Epithelial cell of esophagus (primary cell): ENCODE measurements at places on chromosomes 3 and 15.

- DNase-seq = no peak
These were observed 169.1 kb downstream of the FAM43A start for GRCh38 chr3:194854659-194855390.

GRCh38 chr3:48440590-48440958 lies 517 bp downstream of the TMA7 start:
- no peak for DNase-seq

DNA sequence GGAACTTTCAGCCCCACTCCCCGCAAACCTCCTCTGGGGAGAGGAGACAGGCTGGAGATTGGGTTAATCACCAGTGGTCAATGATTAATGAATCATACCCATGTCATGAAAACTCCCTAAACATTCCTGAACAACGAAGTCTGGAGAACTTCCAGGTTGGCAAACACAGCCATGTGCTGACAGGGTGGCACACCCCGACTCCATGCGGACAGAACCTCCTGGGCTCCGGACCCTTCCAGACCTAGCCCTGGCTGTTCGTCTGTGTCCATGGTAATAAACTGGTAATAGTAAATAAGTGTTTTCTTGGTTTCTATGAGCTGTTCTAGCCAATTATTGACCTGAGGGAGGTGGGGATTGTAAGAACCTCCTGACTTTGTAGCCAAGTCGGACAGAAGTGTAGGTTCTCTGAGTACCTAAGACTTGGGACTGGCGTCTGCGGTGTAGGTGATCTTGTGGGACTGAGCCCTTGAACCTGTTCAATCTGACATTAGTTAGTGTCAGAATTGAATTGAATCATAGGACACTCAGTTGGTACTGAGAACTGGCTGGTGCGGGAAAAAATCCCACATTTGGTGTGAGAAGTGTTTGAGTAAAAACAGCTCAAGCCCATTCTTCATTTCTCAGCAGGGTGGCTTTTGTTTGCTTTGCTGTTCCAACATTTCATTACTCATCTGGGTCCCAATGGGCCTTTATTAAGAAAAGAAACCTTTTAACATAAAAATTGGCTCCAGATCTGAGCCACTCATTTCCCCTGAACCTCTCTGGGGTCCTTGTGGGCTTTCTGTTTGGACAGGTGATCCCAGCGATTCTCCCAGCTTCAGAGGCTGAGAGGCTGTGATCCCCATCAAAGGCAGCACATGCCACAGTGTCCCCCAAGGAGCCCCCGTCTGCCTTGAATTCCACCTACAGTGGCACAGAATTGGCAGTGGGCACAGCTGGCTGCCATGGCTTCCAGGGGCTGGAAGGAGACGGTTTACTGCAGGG lies 151.0 kb downstream of the TJP1 start:
- DNase-seq = peak; percentile 95

- no peak for DNase-seq
These were observed 532.2 kb downstream of the NTRK3 start for GRCh38 chr15:87724330-87724729.

DNA sequence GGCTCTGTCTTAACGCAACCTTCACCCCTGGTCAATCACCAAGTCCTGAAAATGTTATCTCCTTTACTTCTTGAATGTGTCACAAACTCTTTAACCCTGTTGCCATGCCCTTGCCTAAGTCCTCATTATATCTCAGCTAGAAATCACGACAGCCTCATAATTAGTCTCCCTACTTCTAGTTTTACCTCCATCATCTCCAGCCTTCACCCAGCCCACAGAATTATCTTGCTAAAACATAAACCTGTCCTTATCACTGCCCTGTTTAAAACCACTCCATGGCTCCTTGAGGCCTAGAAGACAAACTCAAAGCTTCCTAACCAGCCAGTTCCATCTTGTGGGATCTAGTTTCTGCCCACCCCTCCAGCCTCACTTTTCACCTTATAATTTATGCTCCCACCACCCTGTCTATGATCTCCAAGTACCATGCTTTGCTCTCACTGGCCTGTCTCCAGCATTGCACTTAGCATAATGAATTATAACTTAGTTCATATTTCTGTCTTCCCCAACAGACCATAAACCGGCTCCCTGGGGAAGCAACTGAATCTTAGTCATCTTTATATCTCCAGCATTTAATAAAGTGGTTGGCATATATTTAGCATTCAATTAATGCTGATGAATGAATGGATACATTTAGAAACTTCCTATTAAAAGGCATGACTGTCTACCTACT lies 39.2 kb downstream of the GPR176 start:
- DNase-seq = no peak

GRCh38 chr15:35671197-35671596 lies 125.2 kb upstream of the DPH6 start:
- DNase-seq = peak; percentile 86

DNA sequence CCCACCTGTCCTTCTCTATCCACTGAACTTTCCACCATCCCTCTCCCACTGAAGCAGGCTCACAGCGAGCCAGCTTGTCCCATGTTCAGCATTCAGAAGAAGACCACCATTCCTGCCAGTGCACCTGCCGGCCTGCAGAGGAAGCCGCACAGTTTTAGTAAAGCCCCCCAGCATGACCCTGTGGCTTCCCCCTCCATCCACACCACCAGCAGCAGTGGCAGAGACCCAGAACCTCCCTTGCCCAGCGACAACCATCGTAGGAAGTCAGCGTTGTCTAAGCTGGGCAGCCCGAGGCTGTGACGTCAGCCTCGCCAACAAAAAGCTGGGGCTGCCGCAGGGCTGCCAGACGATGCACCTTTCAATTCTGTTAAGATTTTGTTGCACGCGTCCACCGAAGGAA lies 66.6 kb upstream of the TAMM41 start:
- no peak for DNase-seq

- peak; percentile 55 for DNase-seq
These were observed at the start of gene PPM1M for GRCh38 chr3:52245322-52246263. Gene PPM1M (plus strand): TSS chr3:52245759. CDS start chr3:52245825, 66 bp downstream.

DNA sequence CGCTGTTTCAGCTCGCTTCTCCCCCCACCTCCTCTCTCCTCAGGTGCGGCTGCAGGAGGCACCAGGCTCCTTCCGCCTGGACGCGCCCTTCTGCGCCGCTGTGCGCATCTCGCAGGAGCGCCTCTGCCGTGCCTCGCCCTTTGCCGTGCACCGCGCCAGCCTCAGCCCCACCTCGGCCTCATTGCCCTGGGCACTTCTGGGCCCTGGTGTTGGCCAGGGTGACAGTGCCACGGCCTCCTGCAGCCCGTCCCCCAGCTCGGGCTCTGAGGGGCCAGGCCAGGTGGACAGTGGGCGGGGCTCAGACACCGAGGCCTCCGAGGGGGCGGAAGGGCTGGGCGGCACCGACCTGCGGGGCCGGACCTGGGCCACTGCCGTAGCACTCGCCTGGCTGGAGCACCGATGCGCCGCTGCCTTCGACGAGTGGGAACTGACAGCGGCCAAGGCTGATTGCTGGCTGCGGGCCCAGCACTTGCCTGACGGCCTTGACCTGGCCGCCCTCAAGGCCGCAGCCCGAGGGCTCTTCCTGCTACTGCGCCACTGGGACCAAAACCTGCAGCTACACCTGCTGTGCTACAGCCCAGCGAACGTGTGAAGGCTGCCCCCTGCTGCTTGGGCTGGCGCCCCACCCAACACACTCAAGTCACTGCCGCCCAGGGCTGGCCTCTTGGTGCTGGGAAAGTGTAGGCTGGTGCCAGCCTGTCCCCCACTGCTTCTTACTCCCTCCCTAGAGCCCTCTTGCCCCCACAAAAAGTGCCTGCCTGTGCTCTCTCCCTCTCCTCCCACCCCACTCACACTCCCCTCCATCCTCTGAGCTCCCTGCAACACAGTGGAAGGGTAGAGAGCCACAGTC lies 7.1 kb downstream of the ALG3 start:
- DNase-seq = peak; percentile 74

GRCh38 chr15:67839499-67839928 lies 331 bp downstream of the RNU6-1 start:
- peak; percentile 58 for DNase-seq

DNA sequence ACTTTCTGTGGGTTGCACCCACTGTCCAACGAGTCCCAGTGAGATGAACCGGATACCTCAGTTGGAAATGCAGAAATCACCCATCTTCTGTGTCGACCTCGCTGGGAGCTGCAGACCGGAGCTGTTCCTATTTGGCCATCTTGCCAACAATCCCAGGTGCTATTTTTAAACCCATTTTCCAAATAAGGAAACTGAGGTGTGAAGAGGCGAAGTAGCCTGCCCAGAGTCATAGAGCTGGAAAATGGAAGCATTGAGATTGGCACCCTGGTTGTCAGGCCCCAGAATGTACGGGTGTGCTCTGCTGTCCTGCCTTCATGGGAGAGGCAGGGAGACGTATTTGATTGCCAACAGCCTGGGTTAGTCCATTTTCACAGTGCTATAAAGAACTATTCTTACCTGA lies 39.6 kb downstream of the TMEM266 start:
- DNase-seq = no peak

DNA sequence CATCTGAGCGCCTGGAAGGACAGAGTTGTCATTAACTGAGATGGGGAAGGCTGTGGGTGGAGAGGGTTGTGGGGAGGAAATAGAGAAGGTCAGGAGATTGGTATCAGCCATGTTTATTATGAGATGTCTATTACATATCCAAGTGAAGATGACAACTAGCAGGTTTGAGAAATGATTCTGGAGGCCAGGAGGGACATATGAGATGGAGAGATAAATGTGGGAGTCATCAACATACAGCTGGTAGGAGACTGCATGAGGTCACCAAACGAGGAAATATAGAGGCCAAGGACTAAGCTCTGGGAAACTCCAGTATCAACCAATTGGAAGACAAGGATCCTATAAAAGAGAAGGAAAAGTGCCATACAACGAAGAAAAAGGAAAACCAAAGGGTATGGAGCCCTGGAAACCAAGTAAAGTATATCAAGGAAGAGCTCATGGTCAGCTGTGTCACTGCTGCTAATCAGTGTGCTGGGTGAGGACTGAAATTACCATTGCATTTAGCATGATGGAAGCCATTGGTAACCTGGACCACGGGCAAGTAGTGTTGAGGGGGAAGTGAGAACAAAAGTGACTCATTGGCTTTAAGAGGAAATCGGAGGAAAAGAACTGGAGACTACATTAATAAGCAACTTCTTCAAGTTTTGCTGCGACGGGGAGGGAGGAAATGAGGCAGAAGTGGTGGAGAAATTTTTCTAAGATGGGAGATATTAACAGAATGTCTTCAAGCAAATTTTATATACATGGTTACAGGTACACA lies 14.0 kb upstream of the UACA start:
- DNase-seq = no peak

DNA sequence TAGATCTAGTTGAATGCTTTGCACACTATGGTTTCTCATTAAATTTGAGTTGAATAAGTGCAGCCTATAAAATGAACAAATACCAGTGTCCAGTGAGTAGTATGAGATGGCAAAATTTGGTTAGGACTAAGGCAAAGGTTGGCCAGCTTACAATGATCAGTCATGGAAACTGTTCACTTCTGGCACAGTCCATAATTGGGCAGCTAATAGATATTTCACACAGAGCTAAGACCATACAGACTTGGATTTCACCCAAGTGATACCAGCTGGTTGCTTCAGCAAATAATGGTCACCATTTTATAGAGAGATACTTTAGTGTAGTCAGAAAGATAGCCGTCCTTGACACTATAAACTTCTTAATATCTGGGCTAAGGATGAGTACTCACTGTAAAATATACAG lies 15.7 kb downstream of the GAP43 start:
- no peak for DNase-seq

DNA sequence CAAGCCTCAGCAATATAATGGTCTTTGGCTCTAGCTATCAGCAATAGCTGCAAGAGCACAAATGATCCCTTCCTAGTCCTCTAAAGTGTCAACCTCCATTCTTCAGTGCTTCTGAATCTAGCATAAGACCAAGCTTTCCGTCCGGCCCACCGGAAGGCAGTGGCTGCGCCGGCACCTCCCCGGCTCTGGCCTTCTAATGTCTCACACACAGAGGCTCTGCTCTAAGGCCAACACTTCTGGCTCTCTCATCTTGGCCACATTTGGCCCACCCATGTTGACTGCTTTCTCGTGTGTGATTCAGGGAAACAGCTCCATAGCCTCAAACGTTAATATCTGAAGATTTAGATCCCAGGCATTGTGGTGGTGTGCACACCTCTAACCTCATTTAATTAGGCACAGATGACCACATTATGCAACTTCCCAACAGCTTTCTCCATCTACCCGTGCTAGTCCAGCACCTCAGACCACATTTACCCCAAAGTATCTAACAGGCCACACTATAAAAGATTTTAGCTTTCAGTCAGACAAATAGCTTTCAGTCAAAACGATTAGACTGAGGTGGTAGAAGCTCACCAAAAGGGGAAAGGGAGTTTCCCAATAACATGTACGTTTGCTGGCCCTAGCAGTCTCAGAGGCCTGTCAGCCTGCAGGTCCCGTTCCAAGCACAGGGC lies 19.3 kb downstream of the SLC51A start:
- no peak for DNase-seq

GRCh38 chr15:96037584-96037983 lies 292.9 kb upstream of the NR2F2 start:
- no peak for DNase-seq

DNA sequence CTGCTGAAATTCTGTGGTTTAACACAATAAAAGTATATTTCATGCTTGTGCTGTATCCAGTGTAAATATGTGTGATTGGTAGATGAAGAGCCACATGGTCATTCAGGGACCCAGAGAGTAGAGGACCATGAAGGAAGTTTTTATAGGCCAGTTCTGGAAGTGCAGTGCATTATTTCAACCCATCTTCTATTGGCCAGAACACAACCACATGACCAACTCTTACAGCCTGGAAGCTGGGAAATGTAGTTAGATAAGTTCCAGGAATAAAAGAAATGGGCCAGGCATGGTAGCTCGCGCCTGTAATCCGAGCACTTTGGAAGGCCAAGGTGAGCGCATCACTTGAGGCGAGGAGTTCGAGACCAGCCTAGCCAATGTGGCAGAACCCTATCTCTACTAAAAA lies 21.4 kb upstream of the PRTG start:
- DNase-seq = no peak

GRCh38 chr3:134106580-134106979 lies 76.9 kb upstream of the SLCO2A1 start:
- DNase-seq = no peak

DNA sequence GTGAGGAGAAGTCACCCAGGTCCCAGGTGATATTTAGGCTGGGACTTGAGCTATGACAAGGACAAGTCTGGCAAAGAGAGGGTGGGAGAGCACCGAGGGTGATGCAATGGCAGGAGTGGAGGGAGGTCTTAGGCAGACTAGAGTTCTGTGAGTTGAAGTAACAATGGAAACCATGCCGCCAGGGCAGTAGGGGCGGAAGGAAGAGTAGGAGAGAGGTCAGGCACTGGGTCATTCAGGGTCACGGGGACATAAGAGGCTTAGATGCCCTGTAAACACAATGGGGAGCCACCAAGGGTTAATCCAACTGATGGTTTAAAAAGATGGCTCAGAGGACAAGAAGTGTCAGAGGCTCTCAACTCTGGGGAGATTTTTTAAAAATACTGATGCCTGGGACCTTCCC lies 199.7 kb upstream of the LRTM1 start:
- DNase-seq = no peak
